Astrocyte of the spinal cord (primary cell): ENCODE measurements at places on chromosomes 3 and 15.

GRCh38 chr15:37793851-37794250, 140.6 kb upstream of the TMCO5A start:
- no peak for DNase-seq

GRCh38 chr3:195559723-195560409, 16.7 kb upstream of the PPP1R2 start:
- no peak for DNase-seq

DNA sequence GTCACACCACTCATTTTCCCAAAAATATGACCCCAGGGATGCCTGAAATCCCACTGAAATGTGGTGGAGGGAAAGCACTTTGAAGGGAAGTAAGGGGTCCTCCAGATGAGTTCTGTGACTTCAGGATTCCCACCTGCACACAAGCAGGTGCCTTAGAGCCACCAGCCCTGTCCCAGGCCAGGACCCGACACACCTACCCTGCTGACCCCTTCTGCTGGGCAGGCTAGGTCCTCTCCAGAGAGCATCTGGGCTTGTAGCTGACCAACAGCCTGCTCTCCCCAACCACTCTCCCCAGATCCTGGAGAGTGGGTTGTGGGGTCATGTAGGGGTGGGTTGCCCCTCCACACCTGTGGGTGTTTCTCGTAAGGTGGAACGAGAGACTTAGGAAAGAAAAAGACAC, 14.9 kb upstream of the CILP start:
- DNase-seq = no peak

- DNase-seq = peak; percentile 38
Measured at GRCh38 chr3:150699068-150699639, 4.6 kb downstream of the ERICH6 start.

DNA sequence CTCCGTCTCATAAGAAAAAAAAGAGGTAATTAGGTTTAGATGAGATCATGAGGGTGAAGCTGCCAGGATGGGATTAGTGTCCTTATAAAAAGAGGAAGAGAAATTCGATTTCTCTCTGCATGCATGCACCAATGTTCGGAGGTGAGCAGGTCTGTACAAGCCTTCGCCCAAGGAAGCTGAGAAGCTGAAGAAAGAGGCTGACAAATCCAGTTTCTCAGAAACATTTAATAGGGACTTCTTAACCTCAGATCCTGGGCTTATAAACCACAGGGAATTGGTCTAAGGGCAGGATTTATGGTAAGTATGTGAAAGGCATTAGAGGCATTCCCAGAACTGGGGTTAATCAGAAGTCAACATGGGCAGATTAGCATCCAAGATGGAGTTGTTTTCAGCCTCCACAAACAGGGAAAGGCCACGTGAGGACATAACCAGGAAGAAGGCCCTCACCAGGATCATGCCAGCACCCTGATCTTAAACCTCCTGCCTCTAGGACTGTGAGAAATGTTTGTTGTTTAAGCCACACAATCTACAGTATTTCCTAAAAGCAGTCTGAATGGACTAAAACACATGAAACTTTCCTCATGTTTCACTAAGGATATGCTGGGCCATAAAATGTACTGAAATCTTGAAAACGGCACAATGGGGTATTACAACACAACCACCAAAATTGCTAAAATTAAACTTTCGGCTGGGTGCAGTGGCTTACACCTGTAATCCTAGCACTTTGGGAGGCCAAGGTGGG, 11.3 kb downstream of the SHISA5 start:
- DNase-seq = no peak

DNA sequence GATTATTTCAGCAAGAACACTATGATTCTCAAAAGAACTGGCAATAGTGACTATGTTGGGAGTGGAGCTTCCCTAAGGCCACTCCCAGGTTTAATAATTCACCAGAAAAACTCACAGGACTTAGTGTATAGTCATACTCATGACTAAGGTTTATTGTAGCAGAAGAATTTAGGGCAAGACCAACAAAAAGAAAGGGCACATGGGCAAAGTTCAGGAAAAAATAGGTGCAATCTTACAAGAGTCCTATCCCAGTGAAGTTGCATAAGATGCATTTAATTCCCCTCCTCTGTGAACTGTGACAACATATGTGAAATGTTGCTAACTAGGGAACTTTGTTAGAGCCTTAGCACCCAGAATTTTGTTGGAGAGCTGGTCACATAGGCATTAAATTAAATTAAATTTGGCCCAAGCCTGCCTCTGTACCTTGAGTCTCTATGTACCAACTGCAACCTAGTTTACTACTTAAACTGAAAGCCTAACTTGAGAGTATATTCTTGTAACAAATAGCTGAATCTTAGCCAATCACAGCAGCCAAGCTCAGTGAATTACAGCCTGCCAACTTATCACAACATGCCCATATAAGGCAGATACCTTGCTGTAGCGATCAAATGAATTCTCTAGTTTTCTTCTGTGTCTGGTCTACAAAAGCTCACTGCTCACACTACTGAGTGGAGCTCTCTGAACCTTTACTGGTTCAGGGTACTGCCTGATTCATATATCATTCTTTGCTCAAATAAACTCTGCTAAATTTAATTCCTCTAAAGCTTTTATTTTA, 386.2 kb upstream of the ARHGEF26 start:
- DNase-seq = peak; percentile 28

DNA sequence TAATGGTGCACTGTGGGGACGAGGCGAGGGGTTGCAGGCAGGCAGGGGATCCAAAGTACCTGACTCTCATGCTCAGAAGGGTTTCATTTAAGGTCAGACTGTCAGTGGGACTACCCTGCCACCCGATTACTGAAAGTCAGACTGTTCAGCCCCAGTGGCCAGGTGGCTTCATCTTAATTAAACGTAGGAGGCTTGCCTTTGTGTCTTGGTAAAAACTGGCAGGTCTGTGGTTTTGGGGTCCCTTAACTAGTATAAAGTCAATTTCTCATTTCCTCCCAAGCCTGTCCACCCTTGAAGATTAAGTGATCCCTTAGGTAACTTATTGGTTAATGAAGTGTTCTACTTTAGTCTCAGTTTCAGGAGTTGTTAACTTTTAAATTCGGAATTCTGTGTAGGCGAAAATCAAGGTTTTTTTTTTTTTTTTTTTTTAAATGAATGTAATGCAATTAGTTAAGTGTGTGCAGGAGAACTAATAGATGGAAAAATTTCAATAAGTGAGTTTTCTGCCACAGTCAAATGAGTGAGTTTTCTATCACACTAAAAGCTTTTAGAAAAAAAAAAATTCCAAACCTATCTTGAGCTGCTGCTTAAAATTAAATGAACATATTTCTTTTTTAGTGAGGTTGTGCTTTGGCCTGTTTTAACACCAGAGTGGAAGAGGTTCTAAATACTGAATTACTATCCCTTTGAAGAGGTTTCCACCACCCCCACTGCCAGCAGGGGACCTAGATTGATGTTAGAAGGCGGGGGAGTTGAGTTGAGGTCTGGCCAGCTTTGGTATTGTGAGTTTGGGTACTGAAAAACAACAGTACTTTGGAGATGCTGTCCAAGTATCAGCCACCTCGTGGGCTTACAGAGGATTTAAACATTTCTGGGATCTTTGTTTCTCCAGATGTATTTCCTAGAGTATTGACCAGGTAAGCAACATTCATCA, 15.2 kb downstream of the ITPR1 start:
- no peak for DNase-seq

DNA sequence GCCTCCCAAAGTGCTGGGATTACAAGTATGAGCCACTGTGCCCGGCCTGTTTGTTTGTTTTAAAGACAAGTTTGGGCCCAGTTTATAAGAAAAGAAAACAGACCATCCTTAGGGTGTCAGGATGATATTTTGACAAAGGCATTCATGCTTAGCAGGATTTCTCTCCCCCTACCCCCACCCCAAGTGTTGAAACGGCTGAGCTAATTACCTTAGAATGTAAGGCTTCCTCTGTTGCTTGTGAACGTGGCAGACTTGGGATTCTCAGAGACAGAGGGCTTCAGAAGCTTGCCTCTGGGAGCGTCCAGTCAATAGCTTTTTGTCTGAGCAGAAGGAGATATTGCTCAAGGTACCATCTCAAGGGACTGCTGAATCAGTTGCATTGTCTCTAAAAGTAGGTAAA, 24.0 kb downstream of the FLNB start:
- DNase-seq = no peak

- peak; percentile 99 for DNase-seq
Measured at GRCh38 chr15:85667491-85668424, 127.0 kb downstream of the KLHL25 start.

DNA sequence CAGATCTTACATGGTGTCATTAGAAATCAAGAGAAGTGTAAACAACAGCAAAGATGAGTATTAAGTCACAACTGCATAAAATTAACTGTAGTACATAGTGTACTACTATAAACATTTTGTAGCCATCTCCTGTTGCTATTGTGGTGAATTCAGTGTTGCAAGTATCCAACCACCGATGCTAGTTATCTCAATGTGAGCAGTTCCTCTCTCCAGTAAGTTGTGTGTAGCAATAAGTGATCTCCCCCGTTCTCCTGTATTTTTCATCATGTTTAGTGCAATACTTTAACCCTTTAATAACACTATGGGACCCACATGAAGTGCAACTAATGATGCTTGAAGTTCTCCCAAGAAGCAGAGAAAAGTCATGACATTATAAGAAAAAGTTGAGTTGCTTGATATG, 264.7 kb upstream of the KCNH8 start:
- no peak for DNase-seq

- no peak for DNase-seq
Measured at GRCh38 chr3:65351753-65352152, 664.0 kb upstream of the ADAMTS9 start.

DNA sequence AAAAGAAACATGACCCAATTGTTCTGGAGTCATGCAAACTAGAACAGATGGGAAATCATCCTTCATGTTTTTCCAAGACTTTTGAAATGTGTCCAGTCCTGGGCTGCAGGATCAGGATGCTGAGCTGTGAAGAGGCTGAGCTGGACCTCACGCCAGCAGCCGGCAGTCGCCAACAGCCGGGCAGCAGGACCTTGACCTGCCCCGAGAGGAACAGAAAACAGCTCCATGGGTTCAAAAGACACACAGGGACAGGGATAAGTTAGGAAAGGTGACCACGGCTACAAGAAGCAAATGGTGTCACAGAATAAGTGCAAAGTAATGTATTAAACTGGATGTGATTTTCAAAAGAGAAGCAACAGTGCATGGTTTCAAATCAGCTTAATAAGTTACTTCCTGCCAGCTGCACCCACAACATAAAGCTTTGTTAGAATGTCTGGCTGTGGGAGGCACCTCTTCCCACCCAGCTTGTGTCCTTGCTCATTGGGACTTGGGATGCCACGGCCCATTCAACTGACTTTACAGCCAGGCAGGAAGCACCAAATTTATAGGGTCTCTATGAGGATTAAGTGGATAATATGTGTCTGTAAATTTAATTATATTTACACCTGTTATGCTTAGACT, 266.4 kb downstream of the GABRG3 start:
- DNase-seq = no peak

DNA sequence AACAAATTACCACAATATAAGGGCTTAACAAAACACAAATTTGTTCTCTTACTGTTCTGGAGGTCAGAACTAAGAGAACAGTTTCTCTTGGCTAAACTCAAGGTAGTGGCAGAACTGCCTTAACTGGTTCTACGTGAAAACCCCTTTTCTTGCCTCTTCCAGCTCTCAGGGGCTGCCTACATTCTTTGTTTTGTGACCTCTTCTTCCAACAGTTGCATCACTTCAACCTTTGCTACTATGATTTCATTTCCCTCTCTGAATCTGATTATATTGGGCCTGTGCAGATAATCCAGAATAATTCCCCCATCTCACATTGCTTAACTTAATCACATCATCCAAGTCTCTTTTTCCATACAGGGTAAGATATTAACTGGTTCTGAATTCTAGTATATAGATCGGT, 624.6 kb downstream of the ZPLD1 start:
- no peak for DNase-seq

- no peak for DNase-seq
Measured at GRCh38 chr3:34881026-34881425, 758.3 kb upstream of the ARPP21 start.

- peak; percentile 65 for DNase-seq
Measured at GRCh38 chr3:23999012-23999641, 54.0 kb downstream of the NR1D2 start.

DNA sequence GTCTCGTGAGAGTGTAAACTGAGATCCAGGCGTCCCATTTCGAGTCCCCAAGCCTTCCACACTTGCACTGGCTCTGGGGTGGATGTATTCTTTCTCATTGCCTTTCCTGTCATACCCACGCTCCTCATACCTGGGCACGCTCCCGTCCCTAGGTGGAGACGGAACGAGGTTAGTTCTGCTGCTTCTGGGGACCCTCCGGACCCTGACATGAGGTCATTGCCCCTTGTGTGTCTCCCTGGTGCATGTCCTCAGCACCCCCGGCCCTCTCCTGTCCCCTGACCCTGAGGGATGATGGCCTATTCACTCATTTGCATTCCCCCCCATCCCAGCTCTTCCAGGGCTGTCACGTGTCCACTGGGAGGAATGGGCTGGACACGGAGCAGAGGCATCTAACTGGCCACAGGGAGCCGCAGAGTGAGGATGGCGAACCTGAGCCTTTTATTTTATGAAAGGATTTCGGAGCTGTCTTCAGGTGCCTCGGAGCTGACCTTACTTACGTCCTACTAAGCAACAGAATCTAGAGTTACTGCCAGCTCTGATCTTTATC, 8.2 kb downstream of the NIPA1 start:
- DNase-seq = no peak

- DNase-seq = no peak
Measured at GRCh38 chr15:98802187-98802586, 153.8 kb downstream of the IGF1R start.

GRCh38 chr15:73647259-73648013, 14.2 kb upstream of the NPTN start:
- DNase-seq = no peak

GRCh38 chr15:58019503-58020376, 45.8 kb downstream of the ALDH1A2 start:
- peak; percentile 35 for DNase-seq
